Karpas-422 (cell line): ENCODE measurements at places on chromosomes 4 and X. TPM values are rescaled to one million over a fixed set of nuclear protein-coding genes. Genes with fewer than 3 reads are reported as not detected.

Gene CTAG1A
- not detected in 2 replicates for total RNA-seq

Gene SLC10A6
- total RNA-seq, result not detected in 2 replicates

Gene ZNF732
- 0.25 and 1.0 TPM in 2 replicates for total RNA-seq

Gene KLHL4
- total RNA-seq, result not detected in 2 replicates

Gene METAP1
- total RNA-seq, result 81.8 and 95.4 TPM in 2 replicates

Gene CTAG2
- 15.5 TPM in 1 of 2 replicates, not detected in the other for total RNA-seq

Gene CORIN
- 1.9 and 2.8 TPM in 2 replicates for total RNA-seq

Gene VSIG4
- total RNA-seq, result not detected in 2 replicates

Gene SSX4
- not detected in 2 replicates for total RNA-seq

Gene SYP
- 0.86 and 1.2 TPM in 2 replicates for total RNA-seq

Gene GAGE13
- not detected in 2 replicates for total RNA-seq

Gene GABRA4
- total RNA-seq, result not detected in 2 replicates

Gene RPS6KA6
- total RNA-seq, result 6.2 and 22.1 TPM in 2 replicates

Gene MAGEA12
- total RNA-seq, result 0.36 TPM in 1 of 2 replicates, not detected in the other

Gene AFM
- not detected in 2 replicates for total RNA-seq

Gene INPP4B
- total RNA-seq, result not detected in 2 replicates

Gene WNK3
- total RNA-seq, result 0.04 TPM in 2 replicates

Gene BEX5
- 8.4 and 10.2 TPM in 2 replicates for total RNA-seq

Gene NUDT10
- not detected in 2 replicates for total RNA-seq

Gene ZFP92
- total RNA-seq, result not detected in 2 replicates

Gene NAP1L5
- total RNA-seq, result 17.9 and 23.2 TPM in 2 replicates

Gene PFKFB1
- 0.22 and 0.25 TPM in 2 replicates for total RNA-seq

Gene CT45A1
- not detected in 2 replicates for total RNA-seq

Gene DDX53
- not detected in 2 replicates for total RNA-seq

Gene MMRN1
- not detected in 2 replicates for total RNA-seq

Gene DUSP21
- not detected in 2 replicates for total RNA-seq

Gene CLDN22
- total RNA-seq, result not detected in 2 replicates

Gene CSN1S1
- not detected in 2 replicates for total RNA-seq

Gene COL25A1
- total RNA-seq, result 0.32 TPM in 1 of 2 replicates, not detected in the other

Gene HEPH
- total RNA-seq, result not detected in 2 replicates
